ENCODE measurements at places on chromosomes 2 and 18.

DNA sequence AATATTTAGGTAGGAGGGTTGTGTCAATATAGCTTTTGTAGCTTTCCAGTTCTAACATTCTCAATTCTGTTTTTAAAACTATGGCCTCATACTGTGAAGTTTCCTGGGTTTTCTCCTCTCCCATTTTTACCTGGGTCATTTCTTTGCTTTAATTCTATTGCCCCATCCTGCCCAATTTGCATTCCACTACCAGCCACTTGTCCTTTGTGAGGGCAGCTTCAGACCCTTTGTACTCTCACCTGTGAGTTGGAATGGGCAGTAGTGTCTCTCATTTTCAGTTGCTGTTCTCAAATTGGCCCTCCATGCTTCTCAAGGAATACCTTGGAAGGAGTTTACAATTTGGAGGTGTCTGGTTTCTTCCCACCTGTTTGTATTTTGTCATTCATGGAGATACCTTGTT is 108.4 kb downstream of the CAMKMT start:
- DNase-seq, result no peak

DNA sequence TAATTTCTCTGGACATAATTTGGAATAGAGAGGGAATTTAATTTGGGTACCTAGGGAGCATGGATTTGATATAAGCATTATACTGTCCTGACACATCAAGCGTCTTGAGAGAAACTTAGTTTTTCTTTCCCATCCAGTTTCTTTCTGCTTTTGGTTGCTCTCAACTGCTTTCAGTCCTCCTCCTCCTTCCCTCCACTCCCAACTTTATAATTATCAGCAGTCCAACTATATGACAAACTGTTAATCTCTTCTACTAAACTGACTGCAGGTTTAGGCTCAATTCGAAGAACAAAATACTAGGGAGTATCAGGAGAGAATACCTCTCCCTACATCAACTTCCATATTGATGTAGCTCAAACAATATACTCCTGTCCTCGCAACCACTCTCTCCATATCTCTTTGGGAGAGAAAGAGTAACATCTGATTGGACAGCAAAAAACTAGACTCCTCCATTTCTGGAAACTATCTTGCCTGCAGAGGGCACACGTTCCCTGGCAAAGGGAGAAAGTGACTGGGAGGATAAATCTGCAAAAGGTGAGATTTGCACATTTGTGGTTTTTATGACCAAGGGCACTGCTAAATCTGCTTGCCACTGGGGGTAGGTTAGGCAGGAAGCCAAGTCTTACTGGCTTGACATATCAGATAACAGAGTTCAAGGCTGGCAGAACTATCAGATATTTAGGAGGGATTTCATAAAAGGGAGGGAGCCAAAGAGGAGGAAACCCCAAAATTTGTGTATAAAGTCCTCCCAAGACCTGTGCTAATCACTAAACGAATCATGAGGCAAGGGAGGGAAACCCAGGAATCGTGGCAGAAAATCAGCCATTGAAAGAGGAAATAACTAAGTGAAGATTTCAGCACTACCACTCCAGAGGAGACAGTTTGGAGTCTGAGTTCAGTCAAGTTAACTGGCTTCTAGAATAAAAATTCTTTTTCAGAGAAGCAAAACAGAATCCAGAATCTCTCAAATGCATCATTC is 40.0 kb downstream of the ICA1L start:
- DNase-seq, result peak; percentile 10

DNA sequence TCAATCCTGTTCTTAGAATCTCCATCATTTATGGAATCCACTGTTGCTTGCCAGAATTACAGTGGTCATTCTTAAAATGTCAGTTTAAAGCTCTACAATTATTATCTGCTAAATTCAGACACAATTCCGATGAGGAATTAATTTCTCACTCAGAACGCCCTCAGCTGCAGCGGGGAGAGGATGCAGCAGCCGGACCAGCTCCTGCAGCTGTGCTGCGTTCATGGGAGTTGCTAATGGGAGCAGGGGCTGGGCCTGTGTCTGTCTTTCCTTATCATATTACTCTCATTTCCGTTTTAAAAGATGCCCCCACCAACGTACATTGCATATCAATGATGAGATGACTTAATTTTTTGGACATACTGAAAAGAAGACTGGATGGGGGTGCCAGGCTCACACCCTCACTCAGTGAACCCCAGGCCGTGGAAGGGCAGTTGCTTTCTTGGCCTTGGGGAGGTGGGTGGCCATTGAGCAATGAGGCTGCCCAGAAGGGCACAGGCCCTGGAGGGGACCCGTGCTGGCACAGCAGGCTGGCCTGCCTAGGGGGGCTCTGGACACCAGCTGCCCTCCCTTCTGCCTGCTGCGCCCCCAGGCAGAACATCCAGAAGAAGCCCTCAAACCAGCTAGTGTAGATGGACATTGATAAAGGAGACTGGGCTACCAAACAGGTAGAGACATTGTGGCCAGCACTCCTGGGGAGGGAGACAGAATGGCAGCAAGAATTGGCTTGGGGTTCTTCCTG is 503.6 kb upstream of the MYT1L start:
- no peak for DNase-seq

DNA sequence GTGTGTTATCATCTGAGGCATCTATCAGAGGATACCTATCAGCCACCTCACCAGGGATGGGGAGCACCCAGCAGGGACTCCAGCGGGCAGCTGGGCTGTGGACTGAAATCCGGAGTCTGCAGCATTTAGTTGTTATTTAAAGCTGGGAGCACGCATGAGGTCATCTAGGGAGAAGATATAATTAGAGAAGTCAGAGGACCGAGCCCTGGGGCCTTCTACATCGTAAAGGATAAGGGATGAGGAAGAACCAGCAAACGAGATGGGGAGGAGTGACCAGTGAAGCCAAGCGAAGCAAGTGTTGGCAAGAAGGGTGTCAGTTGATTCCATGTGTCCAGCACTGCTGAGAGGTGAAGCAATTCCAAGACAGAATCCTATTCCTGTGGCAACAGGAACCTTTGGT is 70.3 kb downstream of the STEAP3 start:
- DNase-seq, result no peak

DNA sequence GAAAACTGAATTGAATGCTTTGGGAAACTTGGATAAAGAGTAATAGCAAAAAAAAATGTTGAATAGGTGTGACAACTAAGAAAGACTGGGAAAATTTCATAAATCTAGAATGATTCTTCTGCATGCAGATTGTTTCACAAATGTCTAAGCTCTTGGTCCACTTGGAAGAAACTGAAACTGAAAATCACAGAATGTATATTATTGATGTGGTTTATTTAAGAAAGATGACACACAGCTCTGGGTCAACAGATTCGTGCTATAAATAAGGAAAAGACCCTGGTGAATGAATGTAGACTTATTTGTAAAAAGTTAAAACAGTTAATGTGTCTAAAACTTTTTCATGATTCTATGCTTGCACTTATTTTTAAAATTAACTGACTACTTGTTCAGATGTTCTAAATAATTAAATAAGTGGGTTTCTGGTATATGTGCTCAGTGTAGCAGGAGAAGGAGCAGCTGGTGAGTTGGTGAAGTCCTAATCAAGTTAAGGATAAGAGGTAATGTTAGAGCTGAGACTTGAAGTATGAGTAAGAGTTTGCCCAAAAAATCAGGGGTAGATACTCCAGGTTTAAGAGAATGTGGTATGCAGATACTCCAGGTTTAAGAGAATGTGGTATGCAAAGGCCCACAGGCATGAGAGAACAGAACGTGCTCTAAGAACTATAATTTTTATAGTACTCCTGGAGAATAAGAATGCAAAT is 24.5 kb downstream of the UGP2 start:
- DNase-seq, result no peak

- no peak for DNase-seq
These were observed 1.7 kb upstream of the ESCO1 start for GRCh38 chr18:21602299-21602587.

- DNase-seq, result no peak
These were observed 83.3 kb downstream of the PDE11A start for GRCh38 chr2:177989029-177989885.

- DNase-seq, result no peak
These were observed 92.9 kb downstream of the MAP4K4 start for GRCh38 chr2:101790416-101790815.

DNA sequence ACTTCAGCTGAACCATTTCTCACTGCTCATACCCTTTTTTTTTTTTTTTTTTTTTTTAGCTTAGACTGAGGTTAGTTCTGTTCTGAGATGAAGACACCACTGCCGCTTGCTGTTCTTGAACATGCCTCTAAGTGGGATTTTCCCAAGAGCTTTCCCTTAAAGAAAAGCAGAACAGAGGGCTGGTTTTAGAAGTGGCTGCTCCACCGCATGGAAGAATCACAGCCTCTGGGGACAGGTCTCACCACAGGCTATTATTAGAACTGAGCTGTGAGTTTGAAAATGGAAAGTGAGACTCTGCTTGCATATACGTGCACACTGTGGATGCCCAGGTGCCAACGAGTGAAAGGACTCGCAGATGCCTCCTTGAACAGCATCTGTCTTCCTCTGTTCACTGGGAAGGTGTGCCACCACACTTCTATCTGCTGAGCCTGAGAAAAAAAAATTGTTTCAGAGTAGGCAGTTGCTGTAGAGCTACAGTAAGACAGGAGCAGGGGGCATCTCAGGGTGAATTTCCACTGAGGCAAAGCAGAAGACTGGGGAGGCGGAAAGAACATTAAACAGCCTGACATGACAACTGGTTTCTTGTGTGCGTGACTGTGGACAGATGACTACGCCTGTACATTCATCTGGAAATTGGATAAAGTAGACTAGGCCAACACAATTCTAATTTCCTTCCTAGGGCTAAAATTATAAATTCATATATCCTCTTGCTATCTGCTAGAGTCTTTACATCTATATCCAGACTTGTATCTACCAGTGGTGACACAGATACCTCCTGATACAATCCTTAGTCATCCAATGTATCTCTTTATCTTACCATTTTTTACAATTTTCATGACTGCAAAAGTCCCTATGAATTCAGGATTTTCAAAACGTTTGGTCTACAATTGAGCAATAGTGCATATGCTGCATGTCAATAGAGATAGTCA is 1045.7 kb upstream of the CELF4 start:
- DNase-seq, result peak; percentile 26

- peak; percentile 11 for DNase-seq
These were observed 125.5 kb upstream of the ZNF516 start for GRCh38 chr18:76620321-76621170.

- no peak for DNase-seq
These were observed 538.3 kb upstream of the CDH2 start for GRCh38 chr18:28715206-28715605.

DNA sequence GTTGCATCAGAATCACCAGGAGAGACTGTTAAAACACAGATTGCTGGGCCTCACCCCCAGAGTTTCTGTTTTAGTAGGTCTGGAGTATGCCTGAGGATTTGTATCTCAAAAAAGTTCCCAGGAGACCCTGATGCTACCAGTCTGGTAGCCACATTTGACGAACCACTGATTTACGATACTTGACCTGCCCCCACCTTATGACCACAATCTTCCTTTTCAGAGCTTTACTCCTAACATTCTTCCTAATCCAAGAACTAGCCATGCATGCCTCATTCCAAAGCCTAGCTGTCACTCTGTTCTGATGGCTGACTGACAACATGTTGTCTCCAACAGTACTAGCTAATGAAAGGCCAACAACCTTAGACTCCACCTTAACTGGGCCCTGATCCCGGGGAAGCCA is 191.4 kb downstream of the MBD2 start:
- no peak for DNase-seq

DNA sequence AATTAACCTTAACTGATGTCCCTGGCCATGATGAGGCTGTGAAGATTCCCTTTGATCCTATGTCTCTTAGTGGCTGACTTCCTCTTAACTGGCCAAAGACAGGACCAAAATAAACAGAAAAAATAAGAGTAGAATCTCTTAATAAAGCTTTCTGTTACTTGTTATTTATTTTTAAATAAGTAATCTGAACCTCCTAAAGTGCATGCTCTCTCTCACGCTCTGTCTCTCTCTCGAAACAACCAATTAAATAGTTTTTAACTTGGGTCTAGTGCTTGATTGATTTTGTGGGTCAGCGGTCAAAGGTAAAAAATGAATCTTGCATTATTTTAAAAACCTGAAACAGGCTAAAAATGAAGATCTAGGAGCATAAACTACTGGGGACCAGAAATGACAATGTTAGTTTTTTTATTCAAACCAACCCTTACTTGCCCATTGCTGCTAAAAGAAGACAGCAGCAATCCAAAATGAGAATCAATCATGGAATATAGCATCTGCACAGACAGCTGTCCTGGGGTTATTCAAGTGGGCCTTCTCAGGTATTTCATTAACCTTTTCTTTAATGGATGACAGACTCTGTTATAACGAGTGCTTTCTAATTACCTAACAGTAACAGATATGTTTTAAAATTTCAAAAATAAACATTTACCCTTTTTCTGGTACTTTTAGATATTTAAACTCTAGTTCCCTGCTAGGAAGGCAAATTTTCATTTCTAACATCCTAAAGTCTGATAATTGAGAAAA is 11.2 kb downstream of the GAREM1 start:
- DNase-seq, result no peak

GRCh38 chr2:22478329-22478728 is 906.6 kb upstream of the KLHL29 start:
- no peak for DNase-seq

- no peak for DNase-seq
These were observed 103.0 kb downstream of the CDK15 start for GRCh38 chr2:201909348-201909747.

GRCh38 chr18:2848247-2849246 is 1.7 kb downstream of the EMILIN2 start:
- no peak for DNase-seq

- DNase-seq, result no peak
These were observed 13.4 kb downstream of the STAMBP start for GRCh38 chr2:73841912-73842738.

DNA sequence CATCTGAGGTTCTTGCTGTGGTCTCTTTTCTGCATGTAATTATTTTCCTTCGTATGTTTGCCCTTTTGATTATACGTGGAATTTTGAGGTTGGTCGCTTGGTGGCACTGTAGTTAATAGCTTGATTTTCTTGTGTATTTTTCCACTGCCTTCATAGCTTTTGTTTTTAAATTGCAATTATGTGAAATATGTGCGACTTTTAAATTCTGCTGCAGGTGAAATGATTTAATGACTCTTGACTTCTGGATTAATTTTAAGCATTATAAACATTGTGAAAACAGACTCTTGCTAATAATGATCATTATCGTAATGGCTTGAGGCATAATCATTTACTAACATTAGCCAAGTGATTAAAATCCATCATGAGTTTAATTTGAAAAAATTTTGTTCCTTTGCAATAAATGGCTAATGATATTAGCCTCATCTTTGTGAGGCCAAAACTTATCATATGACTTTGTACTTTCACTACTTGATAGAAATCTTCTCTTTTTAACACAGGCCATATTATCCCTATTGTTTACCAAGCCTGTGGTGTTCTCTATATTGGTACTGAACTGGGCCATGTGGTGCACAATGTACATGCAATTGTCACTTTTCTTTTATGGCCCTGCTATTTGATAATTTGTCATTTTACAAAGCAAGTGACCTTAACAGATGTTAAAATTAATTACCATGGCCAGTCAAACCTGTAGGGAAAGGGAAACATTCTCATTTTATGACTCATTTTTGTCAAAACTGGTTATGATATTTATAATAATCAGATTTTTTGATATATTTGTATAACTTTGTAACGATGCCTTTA is 62.8 kb upstream of the NEUROD1 start:
- DNase-seq, result no peak
